Stomach (tissue), 19 donors: ENCODE measurements at places on chromosomes 11 and 22. TPM values are rescaled to one million over a fixed set of nuclear protein-coding genes. Genes with fewer than 3 reads are reported as not detected.

- H3K27me3 ChIP-seq, result no peaks in the 10 kb centered on the region
- no peak overlapping the region for H3K4me3 ChIP-seq
- peaks cover 77% of the 10 kb centered on the region for H3K36me3 ChIP-seq
- no peak for DNase-seq
- H3K27ac ChIP-seq, result no peak overlapping the region
- H3K4me1 ChIP-seq, result peaks cover 21% of the 10 kb centered on the region
Observed at GRCh38 chr11:86014221-86014620, 54.7 kb downstream of the PICALM start.

GRCh38 chr22:46047841-46048595, 71.1 kb upstream of the WNT7B start:
- no peaks in the 10 kb centered on the region for H3K36me3 ChIP-seq
- no peak overlapping the region for H3K4me3 ChIP-seq
- H3K27ac ChIP-seq, result peak overlapping the region; percentile 49
- DNase-seq, result peak; percentile 26
- H3K4me1 ChIP-seq, result peaks cover 93% of the 10 kb centered on the region

- H3K4me1 ChIP-seq, result no peaks in the 10 kb centered on the region
- no peak for DNase-seq
- no peak overlapping the region for H3K4me3 ChIP-seq
- H3K27me3 ChIP-seq, result peaks cover 4% of the 10 kb centered on the region
Observed at GRCh38 chr11:131739243-131739882, 368.9 kb downstream of the NTM start.

DNA sequence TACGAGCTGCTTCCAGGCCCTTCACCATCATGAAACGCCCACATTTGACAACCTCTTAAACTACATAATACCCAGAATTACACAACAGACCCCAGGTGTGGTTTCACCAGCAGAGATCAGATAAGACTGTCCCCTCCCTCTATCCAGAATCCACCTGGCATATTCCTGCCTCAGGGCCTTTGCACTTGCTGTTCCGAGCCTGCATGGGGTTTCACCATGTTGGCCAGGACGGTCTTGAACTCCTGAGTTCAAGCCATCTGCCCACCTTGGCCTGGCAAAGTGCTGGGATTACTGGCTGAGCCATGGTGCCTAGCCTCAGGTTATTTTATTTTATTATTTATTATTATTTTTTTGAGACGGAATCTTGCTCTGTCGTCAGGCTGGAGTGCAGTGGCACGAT, 73.4 kb downstream of the FBXO7 start:
- H3K36me3 ChIP-seq, result no peaks in the 10 kb centered on the region
- no peak overlapping the region for H3K27ac ChIP-seq
- no peaks in the 10 kb centered on the region for H3K27me3 ChIP-seq
- DNase-seq, result no peak
- peaks cover 6% of the 10 kb centered on the region for H3K4me1 ChIP-seq

Gene JAML
- 11.0 TPM for total RNA-seq

DNA sequence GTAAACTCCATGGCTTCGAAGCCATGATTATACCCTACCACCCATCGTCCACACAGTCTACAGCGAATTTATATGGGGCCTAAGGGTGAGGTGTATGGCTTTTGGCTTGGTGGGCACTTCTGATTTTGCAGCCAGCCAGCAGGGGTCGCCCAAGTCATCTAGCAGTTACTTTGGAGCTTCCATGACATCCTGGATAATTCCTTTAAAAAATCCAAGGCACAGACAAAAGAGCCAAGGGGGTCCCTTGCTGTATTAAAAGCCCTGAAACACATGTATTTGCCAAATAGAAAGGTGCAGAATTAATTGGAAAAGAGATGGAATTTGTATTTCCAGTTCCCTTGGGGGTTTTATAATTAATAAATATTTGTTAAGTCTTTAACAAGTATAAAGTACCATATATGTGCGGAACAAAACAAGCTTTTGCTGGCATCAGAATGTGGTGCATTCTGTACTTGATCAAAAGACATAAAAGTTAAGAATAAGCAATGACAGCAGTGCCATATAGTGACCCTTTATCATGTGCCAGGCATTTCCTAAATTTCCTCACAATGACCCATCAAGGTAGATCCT, 132.8 kb upstream of the PITPNB start:
- H3K4me3 ChIP-seq, result no peak overlapping the region
- H3K4me1 ChIP-seq, result peaks cover 7% of the 10 kb centered on the region
- no peaks in the 10 kb centered on the region for H3K36me3 ChIP-seq
- no peaks in the 10 kb centered on the region for H3K27me3 ChIP-seq
- DNase-seq, result peak; percentile 90

Gene SAC3D1
- total RNA-seq, result 97.6 TPM

- no peak overlapping the region for H3K4me3 ChIP-seq
- H3K27ac ChIP-seq, result no peak overlapping the region
- H3K27me3 ChIP-seq, result no peaks in the 10 kb centered on the region
- no peak for DNase-seq
Observed at GRCh38 chr11:122032317-122032716, 83.7 kb downstream of the BLID start.

DNA sequence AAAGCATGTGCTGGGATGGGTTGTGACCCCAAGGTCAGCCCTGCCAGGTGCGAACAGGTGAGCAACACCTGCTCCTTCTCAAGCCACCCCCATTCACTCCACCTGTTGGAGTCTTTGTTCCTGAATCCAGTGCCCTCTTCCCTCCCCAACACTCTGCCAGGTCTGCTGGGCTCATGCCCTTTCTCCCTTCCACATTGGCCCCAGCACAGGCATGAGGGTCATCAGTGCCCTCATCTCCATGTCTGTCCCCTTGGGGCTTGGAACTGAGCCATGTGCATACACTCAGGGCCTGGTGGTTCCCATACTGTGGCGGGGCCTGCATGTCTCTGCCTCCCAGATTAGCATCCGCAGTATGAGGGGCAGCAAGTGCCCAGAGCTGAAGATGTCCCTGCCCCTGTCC, 19.1 kb downstream of the RFPL2 start:
- DNase-seq, result no peak
- H3K4me1 ChIP-seq, result no peaks in the 10 kb centered on the region
- no peaks in the 10 kb centered on the region for H3K36me3 ChIP-seq
- no peak overlapping the region for H3K27ac ChIP-seq
- H3K4me3 ChIP-seq, result no peak overlapping the region
- H3K27me3 ChIP-seq, result no peaks in the 10 kb centered on the region

- no peaks in the 10 kb centered on the region for H3K27me3 ChIP-seq
- H3K4me3 ChIP-seq, result no peak overlapping the region
- peak overlapping the region; percentile 88 for H3K27ac ChIP-seq
- peaks cover 34% of the 10 kb centered on the region for H3K36me3 ChIP-seq
- H3K4me1 ChIP-seq, result peaks cover 37% of the 10 kb centered on the region
Observed at GRCh38 chr11:1881442-1882264, 10.0 kb downstream of the PRR33 start.

DNA sequence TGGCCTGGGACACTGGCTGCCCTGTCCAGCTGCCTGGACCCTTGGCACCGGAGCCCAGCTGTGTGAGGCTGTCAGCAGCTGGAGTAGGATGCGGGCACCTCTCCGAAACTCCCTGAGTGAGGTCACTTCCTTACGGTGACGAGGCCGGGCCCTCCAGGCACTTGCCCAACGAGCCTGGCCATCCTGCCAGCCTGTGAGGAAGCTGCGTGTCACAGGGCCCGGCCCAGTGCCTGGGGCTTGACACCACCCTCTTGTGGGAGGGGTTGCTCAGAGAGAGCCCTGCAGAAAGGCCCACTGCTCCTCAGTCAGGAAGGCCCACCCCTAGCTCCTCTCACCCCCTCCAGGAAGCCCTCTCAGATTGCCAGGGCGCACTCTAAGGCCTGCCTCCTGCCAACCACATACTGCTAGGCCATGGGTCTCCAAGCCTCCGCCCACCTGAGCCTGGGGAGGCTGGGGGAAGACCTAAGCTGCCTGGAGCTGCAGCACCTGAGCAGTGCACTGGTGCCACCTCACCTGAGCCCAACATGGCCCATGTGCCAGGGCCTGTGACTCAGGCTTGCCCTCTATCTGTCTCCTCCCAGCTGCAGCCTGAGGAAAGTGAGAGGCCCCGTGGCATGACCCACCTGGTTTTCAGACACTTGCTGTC, 4.3 kb upstream of the PHLDA2 start:
- no peak overlapping the region for H3K27ac ChIP-seq
- peaks cover 29% of the 10 kb centered on the region for H3K27me3 ChIP-seq
- H3K36me3 ChIP-seq, result no peaks in the 10 kb centered on the region
- no peak overlapping the region for H3K4me3 ChIP-seq
- peaks cover 34% of the 10 kb centered on the region for H3K4me1 ChIP-seq

DNA sequence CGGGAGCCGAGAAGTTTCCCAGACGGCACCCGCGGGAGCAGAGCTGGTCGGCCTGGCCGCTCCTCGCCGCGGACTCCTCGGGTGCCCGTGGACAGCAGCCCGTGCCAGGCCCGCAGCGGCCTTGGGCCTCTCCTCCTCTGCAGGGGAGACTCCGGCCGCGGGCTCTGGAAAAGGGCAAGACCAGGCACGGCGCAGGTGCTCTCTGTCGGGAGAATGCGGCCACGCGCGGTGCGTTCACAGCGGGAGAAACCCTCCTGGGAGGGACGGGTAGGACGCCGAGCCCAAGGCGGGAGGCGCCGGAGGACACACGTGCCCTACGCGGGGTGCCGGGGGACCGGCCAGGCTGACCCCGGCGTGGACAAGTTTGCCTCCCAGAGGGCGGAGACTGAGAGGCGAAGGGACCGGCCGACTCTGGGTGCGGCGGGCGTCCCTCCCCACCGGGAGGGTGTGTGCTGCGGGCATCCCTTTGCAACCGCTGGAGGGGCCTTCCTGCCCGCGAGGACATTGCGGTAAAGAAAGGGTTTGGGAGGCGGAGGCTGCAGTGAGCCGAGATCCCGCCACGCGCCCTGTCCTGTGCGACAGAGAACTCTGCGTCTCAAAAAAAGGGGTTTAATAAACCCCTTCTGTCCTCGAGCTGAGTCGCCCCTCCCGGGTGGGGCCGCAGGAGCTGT, 2.3 kb downstream of the IFITM1 start:
- H3K4me3 ChIP-seq, result peak overlapping the region; percentile 46
- H3K27ac ChIP-seq, result peak overlapping the region; percentile 95

DNA sequence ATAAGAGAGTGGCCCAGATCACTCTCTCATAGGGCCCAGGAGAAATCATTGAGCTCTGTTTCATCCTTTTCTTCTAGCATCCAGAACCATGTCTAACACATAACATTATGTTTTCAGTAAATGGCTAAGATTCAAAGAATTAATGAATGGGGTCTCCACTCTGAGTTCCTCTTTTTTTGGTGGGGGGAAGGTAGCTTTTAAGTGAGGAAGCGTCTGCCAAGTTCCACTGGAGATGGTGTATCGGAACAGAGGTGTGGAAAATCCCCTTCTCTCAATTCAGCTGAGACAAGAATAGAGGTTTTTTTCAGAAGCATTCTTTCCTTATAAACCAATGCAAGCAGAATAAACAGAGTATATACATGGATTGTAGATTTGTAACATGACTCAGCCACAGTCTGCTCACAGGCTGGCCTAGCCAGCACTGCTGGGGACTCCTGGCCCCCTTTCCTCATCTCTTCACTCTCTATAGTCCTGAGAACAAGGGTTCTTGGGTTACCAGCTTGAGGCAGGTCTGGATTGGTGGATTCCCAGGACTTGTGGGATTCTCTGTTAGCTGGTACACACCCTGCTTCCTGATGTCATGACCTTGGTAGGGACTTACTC, 97.2 kb downstream of the TRAF6 start:
- no peak for DNase-seq
- no peaks in the 10 kb centered on the region for H3K36me3 ChIP-seq
- no peak overlapping the region for H3K4me3 ChIP-seq
- H3K27me3 ChIP-seq, result no peaks in the 10 kb centered on the region
- peak overlapping the region; percentile 74 for H3K27ac ChIP-seq

- no peaks in the 10 kb centered on the region for H3K27me3 ChIP-seq
- H3K4me3 ChIP-seq, result no peak overlapping the region
- H3K4me1 ChIP-seq, result no peaks in the 10 kb centered on the region
- DNase-seq, result no peak
Observed at GRCh38 chr11:11252403-11252802, 100.6 kb downstream of the CSNK2A3 start.

Gene BBOX1
- total RNA-seq, result 2.3 TPM

DNA sequence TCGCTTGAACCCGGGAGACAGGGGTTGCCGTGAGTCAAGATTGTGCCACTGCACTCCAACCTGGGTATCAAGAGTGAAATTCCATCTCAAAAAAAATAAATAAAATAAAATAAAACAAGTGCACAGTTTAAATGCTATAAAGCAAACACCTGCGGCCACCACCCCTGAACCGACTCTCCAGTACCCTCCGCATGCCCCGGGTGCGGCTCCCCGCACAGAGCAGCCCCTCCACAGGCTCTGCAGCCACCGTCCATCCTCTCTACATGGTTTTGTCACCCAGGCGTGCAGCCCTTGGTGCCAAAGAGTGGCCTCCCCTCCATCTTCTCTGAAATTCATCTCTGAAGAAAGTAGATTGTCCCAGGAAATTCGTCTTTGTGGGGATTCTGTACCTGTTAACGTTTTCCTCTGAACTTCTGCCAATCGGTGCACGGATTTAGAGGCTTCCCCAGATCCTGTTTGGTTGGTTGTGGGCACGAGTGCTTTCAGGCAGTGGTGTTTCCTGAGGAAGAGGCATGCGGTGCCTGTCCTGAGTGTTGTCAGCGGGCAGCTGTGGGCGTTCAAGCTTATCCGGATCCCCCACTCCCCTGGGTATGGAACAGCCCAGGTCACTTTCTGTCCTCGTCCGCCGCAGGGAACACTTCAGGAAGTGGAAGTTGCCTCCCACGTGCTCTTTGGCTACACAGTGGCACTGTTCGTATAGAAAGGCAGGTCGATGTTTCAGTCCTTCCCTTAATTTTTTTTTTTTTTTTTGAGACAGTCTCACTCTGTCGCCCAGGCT, 4.1 kb downstream of the MIOX start:
- H3K4me3 ChIP-seq, result no peak overlapping the region
- no peaks in the 10 kb centered on the region for H3K27me3 ChIP-seq
- DNase-seq, result peak; percentile 11

- no peaks in the 10 kb centered on the region for H3K27me3 ChIP-seq
- no peak overlapping the region for H3K4me3 ChIP-seq
- no peak overlapping the region for H3K27ac ChIP-seq
- peaks cover 43% of the 10 kb centered on the region for H3K4me1 ChIP-seq
- DNase-seq, result no peak
- H3K36me3 ChIP-seq, result no peaks in the 10 kb centered on the region
Observed at GRCh38 chr11:86141727-86142126, 72.8 kb upstream of the PICALM start.

- H3K27me3 ChIP-seq, result peaks cover 3% of the 10 kb centered on the region
- no peaks in the 10 kb centered on the region for H3K4me1 ChIP-seq
- no peaks in the 10 kb centered on the region for H3K36me3 ChIP-seq
- no peak overlapping the region for H3K27ac ChIP-seq
- H3K4me3 ChIP-seq, result no peak overlapping the region
- DNase-seq, result no peak
Observed at GRCh38 chr22:45880091-45880715, 96.8 kb downstream of the WNT7B start.

DNA sequence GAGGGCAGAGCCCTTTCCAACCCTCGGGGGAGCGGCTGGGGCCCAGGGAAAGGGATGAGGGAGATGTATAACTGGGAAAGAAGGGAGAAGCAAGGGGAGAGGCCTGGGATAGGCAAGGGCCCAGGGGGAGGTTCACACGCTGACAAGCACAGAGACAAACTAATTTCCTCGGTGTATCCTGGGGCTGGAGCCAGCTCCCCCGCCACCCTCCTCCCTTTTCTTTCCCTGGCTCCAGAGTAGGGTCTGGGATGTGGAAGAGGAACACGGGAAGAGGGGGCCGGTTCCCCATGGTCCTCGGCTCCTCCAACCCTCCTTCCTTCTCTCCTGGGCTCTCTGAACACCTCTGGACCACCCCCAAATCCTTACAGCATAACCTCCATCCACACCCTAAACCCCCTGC, 6.9 kb downstream of the CLCF1 start:
- peaks cover 74% of the 10 kb centered on the region for H3K4me1 ChIP-seq
- peaks cover 3% of the 10 kb centered on the region for H3K36me3 ChIP-seq
